ENCODE measurements at places on chromosomes 11 and 22. TPM values are rescaled to one million over a fixed set of nuclear protein-coding genes. Genes with fewer than 3 reads are reported as not detected.
A peak's percentile ranks its signal among the peaks of the same experiment; 100 is the strongest.

- H3K4me1 ChIP-seq, result peaks cover 10% of the 10 kb centered on the region
- no peak for DNase-seq
- peaks cover 7% of the 10 kb centered on the region for H3K27me3 ChIP-seq
Measured at GRCh38 chr11:83152264-83152663, 4.7 kb upstream of the PCF11 start.

GRCh38 chr11:3831378-3832239 lies 9.2 kb downstream of the RHOG start:
- no peaks in the 10 kb centered on the region for H3K27me3 ChIP-seq
- H3K27ac ChIP-seq, result peak overlapping the region; percentile 75
- DNase-seq, result no peak
- H3K4me3 ChIP-seq, result peak overlapping the region; percentile 31
- peaks cover 66% of the 10 kb centered on the region for H3K4me1 ChIP-seq
- H3K36me3 ChIP-seq, result peaks cover 42% of the 10 kb centered on the region

GRCh38 chr11:62666259-62666926 lies 1.3 kb downstream of the CSKMT start:
- H3K4me1 ChIP-seq, result peaks cover 37% of the 10 kb centered on the region
- no peaks in the 10 kb centered on the region for H3K27me3 ChIP-seq
- H3K4me3 ChIP-seq, result peak overlapping the region; percentile 97
- H3K27ac ChIP-seq, result peak overlapping the region; percentile 94
- no peak for DNase-seq

HBG2 gene
- not detected for total RNA-seq

FAM180B gene
- total RNA-seq, result not detected

OR52H1 gene
- total RNA-seq, result not detected

GRCh38 chr11:28756977-28757376 lies 648.8 kb downstream of the METTL15 start:
- no peaks in the 10 kb centered on the region for H3K4me1 ChIP-seq
- H3K27me3 ChIP-seq, result no peaks in the 10 kb centered on the region
- H3K27ac ChIP-seq, result no peak overlapping the region
- H3K4me3 ChIP-seq, result no peak overlapping the region
- DNase-seq, result no peak
- H3K36me3 ChIP-seq, result no peaks in the 10 kb centered on the region

DNA sequence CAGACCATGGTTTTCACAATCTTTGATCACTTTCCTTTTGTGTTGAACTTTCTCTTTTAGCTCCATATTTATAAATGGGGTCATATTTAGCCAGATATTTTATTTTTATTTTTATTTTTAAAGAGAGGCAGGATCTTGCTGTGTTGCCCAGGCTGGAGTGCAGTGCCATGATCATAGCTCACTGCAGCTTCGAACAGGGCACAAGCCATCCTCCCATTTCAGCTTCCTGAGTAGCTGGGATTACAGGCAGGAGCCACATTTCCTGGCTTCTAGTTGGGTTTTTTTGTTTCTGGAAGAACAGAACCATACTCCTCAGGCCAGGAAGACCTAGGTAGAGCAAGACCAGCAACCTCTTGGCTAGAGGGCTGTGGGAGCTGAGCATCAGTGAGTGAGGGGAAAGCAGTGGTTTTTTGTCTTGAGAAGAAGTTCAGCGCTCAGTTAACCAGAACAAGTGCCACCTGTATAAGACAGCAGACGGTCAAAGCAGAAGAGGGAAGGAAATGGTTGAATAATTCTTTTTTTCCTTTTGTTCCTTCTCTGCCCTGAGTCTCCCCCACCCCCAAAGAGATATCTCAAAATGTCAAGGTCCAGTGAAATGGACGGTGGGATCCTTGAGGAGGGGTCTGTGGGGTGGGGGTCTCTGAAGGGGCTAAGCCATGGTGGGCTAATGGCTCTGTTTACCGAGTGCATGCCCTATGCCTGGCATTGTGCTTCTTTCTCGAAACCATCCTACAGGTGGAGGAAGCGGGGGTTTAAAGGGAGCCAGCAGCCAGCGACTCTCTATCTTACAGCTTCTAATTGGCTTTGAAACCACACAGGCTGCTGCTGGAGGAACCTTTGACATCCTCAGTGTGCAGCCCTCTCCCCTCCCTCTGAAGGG lies 63.0 kb downstream of the PTPRJ start:
- peaks cover 17% of the 10 kb centered on the region for H3K36me3 ChIP-seq
- peak overlapping the region; percentile 44 for H3K4me3 ChIP-seq
- peaks cover 46% of the 10 kb centered on the region for H3K4me1 ChIP-seq

FOLR3 gene
- total RNA-seq, result not detected

PRR33 gene
- not detected for total RNA-seq

All from activated naive CD8-positive, alpha-beta T cell treated with anti-CD3 and anti-CD28 coated beads, Interleukin-2, amount 10 ng/mL, durations not matched to agents 7 days and 5 days (primary cell).